ENCODE measurements at places on chromosomes 4 and X.

- DNase-seq, result no peak
Observed at GRCh38 chr4:60718874-60719273, 481.3 kb upstream of the ADGRL3 start.

- DNase-seq, result no peak
Observed at GRCh38 chr4:90643156-90643555, 516.0 kb downstream of the CCSER1 start.

GRCh38 chr4:96194993-96195392 lies 355.1 kb downstream of the PDHA2 start:
- DNase-seq, result no peak

DNA sequence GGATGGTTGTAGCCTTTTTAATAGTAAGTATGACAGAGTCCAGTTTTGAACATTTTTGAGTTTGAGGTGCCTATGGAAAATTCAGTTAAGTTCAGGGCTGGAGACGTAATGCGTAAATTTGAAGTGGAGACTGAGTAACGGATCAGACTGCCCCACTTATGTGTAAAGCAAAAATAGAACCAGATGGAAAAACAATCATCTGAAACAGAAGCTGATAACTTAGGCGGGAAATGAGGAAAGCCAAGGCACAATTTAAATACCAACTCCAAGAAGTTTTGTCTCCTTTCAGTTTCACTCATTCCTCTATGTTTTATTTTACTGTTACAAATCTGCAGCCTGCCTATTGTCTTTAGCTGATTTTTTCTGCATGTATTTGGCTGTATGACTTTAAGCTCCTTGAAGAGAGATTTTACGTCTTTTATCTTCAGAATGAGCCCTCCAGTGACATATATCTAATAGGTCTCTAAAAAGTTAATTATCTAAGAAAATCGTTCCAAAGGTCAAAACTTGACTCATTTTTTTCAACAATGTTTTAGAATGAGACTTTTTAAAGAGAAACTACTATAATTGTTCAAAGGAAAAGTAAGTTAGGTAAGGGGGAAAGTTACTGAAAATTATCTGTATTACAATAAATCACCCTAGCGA lies 1.1 kb downstream of the SGCB start:
- no peak for DNase-seq

- no peak for DNase-seq
Observed at GRCh38 chr4:7155590-7156071, 36.7 kb upstream of the SORCS2 start.

DNA sequence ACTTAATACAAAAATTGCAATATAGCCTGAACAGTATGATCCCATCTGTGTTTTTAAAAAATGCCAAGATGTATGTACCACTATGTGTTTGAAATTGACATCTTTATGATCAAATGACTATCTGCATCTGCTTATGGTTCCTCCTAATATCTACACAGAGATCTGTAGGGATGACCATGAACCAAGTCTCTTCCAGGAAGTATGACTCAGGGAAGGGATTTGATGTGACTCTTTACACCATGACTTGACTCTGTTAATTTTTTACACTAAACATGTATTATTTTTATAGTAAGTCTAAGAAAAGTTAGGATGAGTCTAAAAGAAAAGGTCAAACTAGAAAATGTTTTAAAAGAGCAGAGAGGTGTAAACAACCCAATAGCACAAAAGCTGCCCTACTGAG lies 164.0 kb downstream of the SH3KBP1 start:
- no peak for DNase-seq

DNA sequence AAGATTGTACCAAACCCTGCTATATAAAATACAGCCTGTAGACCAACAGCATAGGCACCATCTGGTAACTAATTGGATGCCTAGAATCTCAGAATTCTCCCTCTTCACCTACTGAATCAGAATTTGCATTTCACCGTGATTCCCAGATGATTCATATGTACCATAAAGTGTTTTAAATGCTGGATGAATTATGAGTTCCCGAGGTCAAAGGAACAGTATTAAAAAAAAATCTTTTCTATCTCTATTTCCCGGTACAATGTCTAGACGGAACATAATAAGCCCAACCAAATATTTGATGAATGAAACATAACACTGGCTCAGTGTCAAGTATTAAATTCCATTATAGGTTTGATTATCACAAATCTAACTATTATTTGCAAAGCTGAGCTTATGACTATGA lies 280.0 kb downstream of the ANKRD50 start:
- DNase-seq, result peak; percentile 41

- DNase-seq, result no peak
Observed at GRCh38 chr4:3872834-3873313, 106.7 kb downstream of the ADRA2C start.

GRCh38 chrX:114451397-114451796 lies 132.5 kb upstream of the HTR2C start:
- no peak for DNase-seq

GRCh38 chrX:16212436-16212835 lies 45.2 kb downstream of the MAGEB17 start:
- DNase-seq, result peak; percentile 32

- no peak for DNase-seq
Observed at GRCh38 chr4:29276150-29276549, 1444.0 kb upstream of the PCDH7 start.

GRCh38 chr4:112664611-112665010 lies 27.7 kb downstream of the LARP7 start:
- DNase-seq, result no peak

- DNase-seq, result peak; percentile 4
Observed at GRCh38 chrX:134244043-134244442, 7.1 kb downstream of the CCDC160 start.

- DNase-seq, result no peak
Observed at GRCh38 chr4:88807499-88807898, 109.9 kb upstream of the NAP1L5 start.

DNA sequence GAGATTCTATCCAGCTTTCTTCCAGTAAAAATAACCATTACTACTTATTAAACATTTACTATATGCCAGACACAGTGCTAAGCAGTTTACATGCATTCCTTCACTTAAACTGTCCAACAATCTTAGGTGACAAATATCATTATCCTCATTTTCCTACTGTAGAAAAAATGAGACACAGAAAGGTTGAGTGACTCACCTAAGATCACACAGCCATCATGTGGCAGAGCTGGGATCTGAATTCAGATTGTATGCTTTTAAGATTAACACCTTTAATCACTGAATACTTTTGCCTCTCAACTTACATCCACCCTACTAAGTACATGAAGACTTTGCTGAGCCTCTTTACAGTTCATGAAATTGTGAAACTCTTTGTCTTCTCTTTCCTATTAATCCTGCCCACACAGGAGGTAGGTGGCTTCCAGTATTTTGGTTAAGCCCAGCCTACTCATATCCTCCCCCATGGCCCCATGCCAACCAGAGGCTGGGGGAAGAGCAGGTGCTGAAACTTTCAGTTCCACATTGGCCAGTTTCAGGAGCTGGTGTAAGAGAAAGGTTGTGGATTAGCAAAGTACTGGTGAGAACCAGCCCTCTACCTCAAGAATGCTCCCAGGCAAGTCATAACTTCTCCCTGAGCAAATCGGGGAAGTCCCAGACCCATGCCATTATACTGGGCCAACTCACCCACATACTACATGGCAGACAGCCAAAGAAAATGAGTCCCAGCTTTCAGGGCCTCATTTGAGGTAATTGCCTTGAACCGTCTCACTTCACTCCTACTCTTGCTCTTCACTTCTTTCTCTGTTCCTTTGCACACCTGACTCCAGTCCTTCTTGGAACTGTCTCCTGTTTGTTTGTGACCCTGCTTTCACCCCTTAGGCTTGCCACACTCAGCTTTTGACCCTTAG lies 211.1 kb downstream of the GUCY2F start:
- peak; percentile 55 for DNase-seq

- no peak for DNase-seq
Observed at GRCh38 chrX:37726346-37726745, 40.8 kb downstream of the XK start.

- DNase-seq, result no peak
Observed at GRCh38 chrX:149120459-149120858, 384.6 kb downstream of the IDS start.

DNA sequence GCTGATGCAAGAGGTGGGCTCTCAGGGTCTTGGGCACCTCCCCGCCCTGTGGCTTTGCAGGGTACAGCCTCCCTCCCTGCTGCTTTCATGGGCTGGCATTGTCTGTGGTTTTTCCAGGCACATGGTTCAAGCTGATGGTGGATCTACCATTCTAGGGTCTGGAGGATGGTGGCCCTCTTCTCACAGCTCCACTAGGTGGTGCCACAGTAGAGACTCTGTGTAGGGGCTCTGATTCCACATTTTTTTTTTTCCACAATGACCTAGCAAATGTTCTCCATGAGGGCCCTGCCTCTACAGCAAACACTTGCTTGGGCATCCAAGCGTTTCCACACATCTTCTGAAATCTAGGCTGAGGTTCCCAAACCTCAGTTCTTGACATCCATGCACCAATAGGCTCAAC lies 657.9 kb upstream of the CT83 start:
- DNase-seq, result no peak

GRCh38 chr4:159171287-159171686 lies 68.4 kb downstream of the RAPGEF2 start:
- no peak for DNase-seq

- no peak for DNase-seq
Observed at GRCh38 chrX:17680732-17681413, 56.4 kb upstream of the SCML1 start.

GRCh38 chrX:39802354-39802753 lies 295.4 kb downstream of the BCOR start:
- DNase-seq, result no peak

GRCh38 chrX:65502618-65503017 lies 32.0 kb downstream of the LAS1L start:
- DNase-seq, result no peak

- DNase-seq, result no peak
Observed at GRCh38 chr4:7029212-7029611, 14.0 kb upstream of the TADA2B start.

DNA sequence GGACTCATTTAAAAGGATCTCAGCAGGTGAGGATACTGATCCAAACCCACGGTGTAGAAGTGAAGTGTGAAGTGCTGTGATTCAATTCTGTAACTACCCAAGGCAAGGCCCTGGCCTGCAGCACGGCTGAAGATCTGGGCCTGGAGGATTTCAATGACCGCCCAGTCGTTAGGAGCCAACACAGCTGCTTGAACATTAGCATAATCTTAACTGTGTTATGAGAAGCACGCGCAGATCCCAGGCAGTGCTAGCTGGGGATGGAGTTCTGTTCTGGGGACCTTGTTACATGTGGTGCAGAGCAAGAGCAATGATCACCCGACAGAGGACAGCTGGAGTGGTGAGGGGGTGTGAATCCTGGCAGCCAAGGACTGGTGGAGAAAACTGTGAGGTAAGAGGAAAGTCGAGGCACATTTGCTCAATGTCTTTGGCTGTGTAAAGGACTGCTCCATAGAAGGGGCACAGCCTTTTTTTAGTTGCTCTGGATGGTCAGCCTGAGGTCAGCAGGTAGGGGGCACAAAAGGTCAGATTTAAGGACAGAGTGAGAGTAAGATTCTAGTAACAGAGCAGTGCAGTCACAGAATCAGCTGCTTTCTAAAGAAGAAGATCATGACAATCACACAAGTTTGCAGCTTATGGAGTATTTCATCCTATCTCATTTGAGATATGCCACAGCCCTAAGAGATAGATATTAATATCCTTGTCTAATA lies 181.8 kb downstream of the DCLK2 start:
- no peak for DNase-seq

- no peak for DNase-seq
Observed at GRCh38 chr4:154485127-154485773, 6.3 kb downstream of the DCHS2 start.

DNA sequence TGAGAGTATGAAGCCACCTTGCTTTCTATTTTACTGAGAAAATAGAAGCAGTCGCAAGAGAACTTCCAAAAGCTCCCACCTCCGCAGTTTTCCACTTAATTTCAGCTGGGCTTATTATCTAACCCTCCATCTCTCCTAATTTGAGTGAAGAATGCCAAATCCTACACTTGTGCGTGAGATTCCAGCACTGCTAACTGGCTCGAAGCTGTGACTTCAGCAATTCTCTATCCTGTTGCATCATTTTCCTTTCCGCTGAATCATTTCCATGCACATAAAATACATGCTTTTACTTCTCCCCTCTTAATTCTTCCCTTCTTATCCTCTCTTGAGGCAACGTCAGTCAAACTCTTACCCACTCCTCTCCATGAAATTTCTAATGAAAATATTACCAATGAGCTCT lies 189.5 kb downstream of the GASK1B start:
- DNase-seq, result no peak

DNA sequence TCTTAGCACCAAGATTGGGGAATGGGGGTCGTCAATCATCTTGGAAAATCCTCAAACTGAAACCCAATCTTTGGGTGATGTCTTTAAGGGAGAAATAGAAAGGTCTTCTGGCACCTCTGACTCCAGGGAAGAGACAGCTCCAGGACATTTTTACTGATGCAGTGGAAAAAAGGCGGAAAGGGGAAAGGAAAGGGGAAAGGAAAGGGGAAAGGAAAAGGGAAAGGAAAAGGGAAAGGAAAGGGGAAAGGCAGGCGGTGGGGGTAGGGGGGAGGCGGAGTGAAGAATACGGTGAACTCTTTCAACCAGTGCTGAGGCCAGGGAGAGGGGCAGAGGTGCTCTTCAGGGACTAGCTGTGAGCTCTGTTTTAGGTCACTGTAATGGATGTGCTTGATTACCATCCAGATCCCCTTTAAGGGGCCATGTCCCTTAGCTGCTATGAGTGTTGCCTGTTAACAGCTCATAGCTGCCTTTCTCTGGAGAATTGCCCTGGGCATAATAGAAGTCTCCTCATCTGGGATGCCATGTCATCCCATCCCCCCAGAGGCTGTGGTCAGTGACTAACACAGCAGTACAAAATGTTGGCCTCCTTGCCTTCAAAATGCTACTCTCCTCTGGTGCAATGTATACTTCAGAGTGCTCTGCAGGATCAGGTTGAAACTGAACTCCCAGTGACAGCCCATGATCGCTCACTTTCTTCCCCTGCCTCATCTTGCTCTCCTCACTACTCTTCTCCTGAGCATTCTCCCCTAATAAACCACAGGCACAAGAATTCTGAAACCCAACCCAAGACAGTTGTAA lies 92.4 kb upstream of the AP1S2 start:
- peak; percentile 67 for DNase-seq

DNA sequence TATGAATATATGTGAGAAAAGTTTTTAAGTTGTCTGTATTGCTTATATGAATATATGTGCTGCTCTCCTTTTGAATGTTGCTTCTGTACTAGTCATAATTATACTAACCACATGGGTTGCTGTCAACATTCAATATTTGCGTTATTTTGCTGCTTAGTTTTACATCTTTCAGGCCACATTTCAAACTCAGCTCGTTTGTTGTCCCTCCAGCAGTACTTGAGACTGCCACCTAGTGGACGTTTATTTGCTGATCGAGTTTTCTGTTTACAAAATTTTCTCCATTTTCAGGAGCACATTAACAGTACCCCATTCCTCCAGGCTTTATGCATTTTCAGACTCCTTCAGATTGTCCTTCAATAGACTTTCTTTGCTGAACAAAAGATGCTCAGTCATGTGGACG lies 75.8 kb downstream of the NUDT11 start:
- DNase-seq, result peak; percentile 23

DNA sequence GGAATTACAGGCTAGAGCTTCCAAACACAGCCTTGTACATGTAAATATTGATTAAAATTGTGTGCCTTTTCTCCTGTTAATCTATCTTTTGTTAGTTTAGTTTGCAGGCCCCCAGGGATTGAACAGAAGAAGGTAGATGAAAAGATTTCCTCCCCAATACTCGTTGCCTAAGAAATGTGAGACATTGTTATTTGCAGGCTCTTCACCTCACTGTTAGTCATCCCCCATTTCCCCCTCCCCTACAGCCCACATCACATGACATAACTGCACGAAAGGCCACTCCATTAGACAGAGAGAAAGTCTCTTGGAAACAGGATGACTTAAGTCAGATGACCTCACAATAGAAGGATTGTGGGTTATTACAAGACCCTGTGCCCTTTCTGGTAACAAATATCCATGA lies 13.3 kb upstream of the MID1 start:
- peak; percentile 88 for DNase-seq

GRCh38 chrX:153547195-153547594 lies 29.8 kb downstream of the ATP2B3 start:
- no peak for DNase-seq

All from brain microvascular endothelial cell (primary cell).